ENCODE measurements at places on chromosomes 6 and 20.
A peak's percentile ranks its signal among the peaks of the same experiment; 100 is the strongest.

- DNase-seq, result no peak
Measured at GRCh38 chr6:154247119-154247861, 109.3 kb downstream of the IPCEF1 start.

- DNase-seq, result no peak
Measured at GRCh38 chr20:15399781-15400180, 1062.4 kb upstream of the FLRT3 start.

DNA sequence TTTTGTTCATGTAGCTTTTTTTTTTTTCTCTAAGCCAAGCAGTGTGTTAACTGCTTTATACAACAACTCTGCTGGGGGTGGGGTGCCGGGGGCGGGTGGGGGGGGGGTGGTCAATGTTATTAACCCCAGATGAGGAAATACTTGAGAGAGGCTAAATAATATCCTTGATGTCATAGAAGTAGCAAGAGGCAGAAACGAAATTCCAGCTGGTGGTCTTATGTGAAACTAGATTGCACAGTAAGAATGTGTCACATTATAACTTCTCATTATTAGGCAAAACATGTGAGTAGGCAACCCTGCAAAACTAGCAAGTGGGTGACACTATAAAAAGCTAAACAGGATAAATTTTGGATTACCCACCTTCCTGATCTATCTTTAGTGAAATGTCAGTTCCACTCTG, 12.8 kb downstream of the MYLK4 start:
- no peak for DNase-seq

GRCh38 chr20:34938466-34939163, 17.0 kb downstream of the GSS start:
- no peak for DNase-seq

- no peak for DNase-seq
Measured at GRCh38 chr6:40146902-40147301, 212.6 kb upstream of the MOCS1 start.

DNA sequence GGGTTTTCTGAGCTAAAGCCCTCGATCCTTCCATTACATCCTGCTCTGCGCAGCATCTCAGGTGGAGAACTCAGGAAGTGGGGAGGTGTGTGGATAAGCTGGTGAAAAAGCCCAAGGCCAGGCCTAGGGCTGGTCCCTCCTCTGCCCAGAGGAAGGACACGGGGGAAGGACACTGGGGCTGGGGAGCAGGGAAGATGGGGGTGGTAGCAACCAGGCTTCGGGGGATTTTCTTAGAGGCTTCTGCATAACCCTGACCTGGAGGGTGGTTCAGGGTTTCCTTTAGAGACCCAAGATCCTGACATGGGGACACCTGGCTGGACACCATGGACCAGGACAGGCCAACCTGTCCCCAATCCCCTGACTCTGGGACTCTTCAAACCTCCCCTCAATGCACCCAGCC, 37.9 kb downstream of the SUN5 start:
- no peak for DNase-seq

DNA sequence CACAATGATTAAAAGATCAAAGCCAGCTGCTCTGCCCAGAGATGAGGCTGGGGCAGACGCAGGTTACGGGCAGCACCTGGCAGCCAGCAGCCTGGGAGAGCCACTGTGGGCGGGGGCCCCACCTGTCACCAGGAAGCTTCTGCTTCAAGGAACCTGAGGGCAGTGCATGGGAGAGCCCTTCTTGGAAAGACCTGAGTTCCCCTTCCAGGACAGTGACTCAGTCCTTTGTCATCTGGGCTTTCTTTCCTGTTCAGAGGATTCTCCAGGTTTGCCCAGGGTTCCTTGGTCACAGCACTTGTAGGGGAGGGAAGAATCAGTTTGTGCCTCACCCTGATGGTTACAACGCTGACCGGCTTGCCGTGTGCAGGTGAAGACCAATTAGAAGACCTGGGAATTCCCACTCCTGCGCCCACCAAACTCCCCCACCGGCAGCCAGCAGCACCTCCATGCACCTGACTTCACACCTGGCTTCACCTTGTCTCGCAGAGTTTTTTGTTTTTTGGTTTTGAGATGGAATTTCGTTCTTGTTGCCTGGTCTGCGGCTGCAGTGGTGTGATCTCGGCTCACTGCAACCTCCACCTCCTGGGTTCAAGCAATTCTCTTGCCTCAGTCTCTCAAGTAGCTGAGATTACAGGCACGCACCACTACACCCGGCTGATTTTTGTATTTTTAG, 2.0 kb downstream of the ZBP1 start:
- peak; percentile 22 for DNase-seq

DNA sequence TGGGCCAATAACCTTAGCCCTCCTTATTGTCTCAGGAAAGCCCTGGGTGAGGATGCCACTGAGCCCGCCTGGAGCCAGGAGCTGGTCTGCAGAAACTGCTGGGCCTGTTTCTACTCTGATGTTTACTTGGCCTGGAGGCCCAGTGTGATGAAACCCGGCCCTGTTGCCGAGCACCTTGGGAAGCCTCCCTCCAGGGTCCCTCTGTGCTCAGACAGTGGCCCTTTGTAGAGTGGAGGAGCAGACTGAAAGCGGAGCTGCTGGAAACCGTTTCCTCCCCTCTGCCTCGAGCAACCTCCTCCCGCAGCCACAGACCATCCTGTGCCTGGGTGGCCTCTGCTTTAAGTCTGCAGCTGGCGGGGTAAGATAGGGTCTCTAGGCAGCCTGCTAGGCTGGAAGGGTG, 84.1 kb upstream of the EPB41L1 start:
- DNase-seq, result no peak

GRCh38 chr6:132887204-132887603, 72.8 kb downstream of the RPS12 start:
- DNase-seq, result no peak

- DNase-seq, result no peak
Measured at GRCh38 chr6:136600818-136601217, 50.6 kb upstream of the MAP7 start.

GRCh38 chr6:29769336-29769735, 46.1 kb downstream of the HLA-F start:
- DNase-seq, result no peak

- no peak for DNase-seq
Measured at GRCh38 chr6:56102216-56102615, 145.2 kb downstream of the COL21A1 start.

Measured in stimulated activated CD8-positive, alpha-beta memory T cell treated with anti-CD3 and anti-CD28 coated beads, Interleukin-7, amount 100 ng/mL, for 48 hours (primary cell).